ENCODE measurements at places on chromosomes 2 and 18.

GRCh38 chr2:8659092-8659734 lies 22.6 kb upstream of the ID2 start:
- DNase-seq: peak; percentile 75

DNA sequence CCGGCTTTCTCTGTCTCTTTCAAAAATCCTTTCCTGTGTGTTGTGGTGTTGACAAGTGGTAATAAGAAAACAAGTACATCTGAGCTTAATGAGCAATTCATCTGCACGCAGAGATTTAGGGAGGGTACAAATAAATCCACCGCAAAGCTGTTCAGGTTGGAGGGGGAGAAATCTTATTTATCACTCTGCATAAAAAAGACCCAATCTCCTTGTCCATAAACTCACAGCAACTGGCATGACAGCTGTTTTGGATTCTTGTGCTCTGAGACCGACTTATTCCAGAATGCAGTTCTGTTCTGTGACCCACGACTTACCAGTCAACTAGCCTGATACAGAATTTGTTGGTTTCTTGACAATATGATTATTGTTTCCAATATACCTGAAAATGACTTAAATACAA lies 380.1 kb downstream of the SOX11 start:
- no peak for DNase-seq

- DNase-seq: no peak
Measured at GRCh38 chr2:233100192-233100998, 40.3 kb downstream of the INPP5D start.

- DNase-seq: peak; percentile 83
Measured at GRCh38 chr2:9806298-9806610, 37.0 kb upstream of the TAF1B start.

DNA sequence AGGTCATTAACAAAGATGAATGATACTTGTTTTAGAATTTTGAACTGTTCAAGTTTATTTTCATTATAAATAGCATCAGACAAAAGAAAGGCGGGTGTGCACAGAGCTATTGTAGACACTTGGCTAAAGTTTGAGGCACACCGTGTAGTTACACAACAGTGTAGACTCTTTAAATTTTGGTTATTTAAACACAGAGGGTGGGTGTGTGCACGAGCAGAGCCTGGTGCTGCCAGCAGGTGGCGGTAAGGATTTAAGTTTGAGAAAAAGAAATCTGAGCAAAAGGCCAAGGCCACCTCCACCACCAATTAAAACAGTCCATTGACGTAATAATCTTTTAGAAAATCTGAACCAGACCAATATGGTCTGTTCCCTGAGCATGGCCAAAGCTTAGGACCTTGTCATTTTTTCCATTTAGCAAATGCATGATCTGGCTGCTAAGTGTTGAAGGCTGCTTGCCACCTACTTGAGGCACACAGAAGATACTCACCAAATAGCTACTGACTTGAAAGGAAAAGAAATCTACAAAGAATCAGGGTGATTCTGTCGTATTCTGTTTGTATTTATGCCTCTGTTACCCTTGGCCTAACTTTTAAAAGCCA lies 14.3 kb downstream of the COPS7B start:
- DNase-seq: no peak
